ENCODE measurements at places on chromosomes 11 and 22. TPM values are rescaled to one million over a fixed set of nuclear protein-coding genes. Genes with fewer than 3 reads are reported as not detected.
A peak's percentile ranks its signal among the peaks of the same experiment; 100 is the strongest.

- DNase-seq = peak; percentile 26
Observed at GRCh38 chr11:67270256-67271204, 4.3 kb downstream of the GRK2 start.

Gene MS4A5
- not detected for total RNA-seq

- no peak for DNase-seq
Observed at GRCh38 chr11:123527947-123528346, 97.9 kb downstream of the GRAMD1B start.

Gene RIBC2
- total RNA-seq = 0.67 TPM

GRCh38 chr22:30596886-30597285 is 5.2 kb upstream of the PES1 start:
- no peak for DNase-seq

DNA sequence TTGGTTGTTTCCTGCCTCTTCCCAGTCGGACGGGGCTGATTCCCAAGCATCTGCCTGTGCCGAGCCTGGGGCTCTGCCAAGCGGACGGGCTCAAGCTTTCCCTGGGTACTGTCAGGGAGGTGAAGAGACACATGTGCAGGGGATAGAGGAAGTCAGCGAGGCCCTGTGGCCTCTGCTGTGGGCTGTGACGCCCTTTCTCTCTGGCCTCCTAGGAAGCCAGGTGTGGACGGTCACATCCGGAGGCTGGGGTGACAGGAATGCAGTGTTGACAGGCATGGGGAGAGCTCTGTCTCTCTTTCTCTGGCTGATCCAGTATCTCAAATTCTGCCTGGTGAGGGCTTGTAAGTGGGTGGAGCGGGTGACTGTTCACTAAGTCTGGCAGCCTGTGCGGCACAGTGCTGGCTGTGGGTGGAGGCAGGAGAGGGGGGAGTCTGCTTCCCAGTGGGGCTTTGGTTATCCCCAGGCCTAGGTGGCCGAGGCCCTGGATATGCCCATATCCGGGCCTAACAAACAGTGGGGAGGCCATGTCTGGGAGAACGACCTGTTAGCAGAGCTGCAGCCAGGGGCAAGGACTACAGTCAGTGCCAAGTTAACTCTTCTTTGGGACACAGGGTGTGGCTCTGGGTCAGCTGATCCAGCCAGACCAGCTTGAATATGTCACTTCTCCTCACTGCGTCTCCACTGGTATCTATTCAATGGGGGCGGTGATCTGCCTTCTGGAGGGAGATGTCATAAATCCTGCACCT is 1.9 kb downstream of the KCTD17 start:
- DNase-seq = no peak

All from CD8-positive, alpha-beta T cell (primary cell).